ENCODE measurements at places on chromosomes 11 and 22.

DNA sequence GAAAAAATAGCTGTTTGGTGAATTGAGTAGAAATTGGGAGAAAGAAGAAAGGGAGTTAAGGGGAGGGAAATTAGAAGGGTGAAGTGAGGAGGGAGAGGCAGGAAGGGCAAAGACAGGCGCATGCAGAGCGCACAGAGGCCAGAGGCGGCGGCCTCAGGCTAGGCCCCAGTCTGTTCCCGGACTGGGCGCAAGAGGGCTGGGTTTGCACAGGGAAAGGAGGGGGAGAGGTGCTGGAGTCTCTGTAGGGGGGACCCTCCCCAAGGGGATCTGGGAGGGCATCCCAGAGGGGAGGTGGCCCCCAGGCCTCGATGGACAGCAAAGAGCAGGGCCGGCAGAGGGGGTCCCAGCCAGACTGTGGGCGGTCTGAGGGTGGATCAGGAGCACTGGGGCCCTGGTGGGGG lies 1.3 kb upstream of the FLRT1 start:
- DNase-seq: no peak

- no peak for DNase-seq
Measured at GRCh38 chr11:22458161-22458560, 120.0 kb downstream of the SLC17A6 start.

DNA sequence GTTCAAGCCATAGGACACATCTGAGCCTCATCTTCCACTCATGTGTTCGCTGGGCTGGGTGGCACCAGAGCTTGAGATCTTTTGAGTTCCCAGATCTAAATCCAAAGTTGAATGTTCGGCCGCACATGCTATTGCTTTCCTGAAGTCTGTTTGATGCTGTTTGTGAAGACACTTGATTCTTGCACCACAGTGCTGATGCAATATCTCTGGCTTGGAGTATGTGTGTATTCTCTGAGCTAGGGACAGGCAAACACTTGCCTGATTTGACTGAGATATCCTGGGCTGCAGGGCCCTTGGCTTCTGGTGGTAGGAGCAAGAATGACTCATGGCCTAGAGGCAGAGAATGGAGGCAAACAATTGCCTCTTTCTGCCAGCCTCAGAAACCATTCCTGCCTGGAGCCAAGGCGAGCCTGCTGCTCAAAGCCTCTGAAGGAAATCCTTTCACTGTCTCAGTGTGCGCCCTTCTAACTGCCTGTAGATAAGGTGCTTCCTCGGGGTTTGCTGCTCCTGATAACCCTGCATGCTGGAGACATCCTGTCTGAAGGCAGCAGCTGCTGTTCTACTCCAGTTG lies 73.0 kb downstream of the CYB5R2 start:
- peak; percentile 30 for DNase-seq

GRCh38 chr11:129317571-129317970 lies 58.1 kb upstream of the BARX2 start:
- no peak for DNase-seq

GRCh38 chr11:57641011-57641807 lies 8.5 kb downstream of the YPEL4 start:
- DNase-seq: peak; percentile 71

DNA sequence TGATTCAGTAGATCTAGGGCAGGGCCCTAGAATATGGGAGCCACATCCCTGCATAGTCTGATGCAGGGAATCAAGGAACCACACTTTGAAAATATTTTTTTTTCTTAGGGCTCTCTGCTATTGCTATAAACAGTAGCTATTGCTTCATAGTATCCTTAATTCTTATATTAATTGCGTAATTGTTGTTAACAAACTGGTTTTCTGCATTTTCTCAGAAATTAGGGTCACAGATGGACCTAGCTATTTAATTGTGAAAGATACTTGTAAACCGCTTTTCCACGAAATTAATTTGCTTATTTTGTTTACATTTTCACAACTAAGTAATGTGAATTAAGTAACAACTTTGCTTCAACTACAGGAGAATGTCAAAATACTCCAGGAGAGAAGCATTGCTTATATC lies 34.1 kb downstream of the NAALAD2 start:
- DNase-seq: no peak

DNA sequence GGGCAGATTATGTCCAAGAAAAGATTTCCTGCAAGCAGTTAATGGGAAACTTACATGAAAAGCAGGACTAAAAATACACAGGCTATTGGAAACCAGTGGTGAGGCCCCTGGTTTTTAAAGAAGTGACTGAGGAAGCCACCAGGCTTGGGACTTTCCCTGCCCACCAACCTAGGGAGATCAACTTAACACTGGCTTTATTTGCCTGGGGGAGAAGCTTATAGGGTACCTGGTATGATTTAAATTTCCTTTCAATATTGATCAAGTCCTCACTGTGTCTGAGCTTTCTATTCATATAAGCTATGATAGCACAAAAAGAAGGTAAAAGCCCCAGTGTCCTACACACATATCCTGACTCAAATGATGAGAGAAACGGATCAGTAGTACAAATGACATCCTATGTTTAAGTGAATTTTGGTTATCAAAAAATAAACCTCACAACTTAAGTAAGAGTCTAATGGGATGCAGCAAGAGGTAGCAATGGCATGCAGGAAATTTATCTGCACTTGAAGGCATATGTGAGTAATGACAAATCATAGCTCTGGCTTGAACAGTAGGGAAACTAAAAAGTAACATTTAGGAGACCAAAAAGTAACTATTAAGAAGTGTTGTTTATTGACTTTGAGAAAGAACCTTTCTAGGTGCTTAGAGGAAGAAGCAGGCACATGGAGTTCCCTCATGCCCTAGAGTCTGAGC lies 85.3 kb downstream of the GAB2 start:
- no peak for DNase-seq

DNA sequence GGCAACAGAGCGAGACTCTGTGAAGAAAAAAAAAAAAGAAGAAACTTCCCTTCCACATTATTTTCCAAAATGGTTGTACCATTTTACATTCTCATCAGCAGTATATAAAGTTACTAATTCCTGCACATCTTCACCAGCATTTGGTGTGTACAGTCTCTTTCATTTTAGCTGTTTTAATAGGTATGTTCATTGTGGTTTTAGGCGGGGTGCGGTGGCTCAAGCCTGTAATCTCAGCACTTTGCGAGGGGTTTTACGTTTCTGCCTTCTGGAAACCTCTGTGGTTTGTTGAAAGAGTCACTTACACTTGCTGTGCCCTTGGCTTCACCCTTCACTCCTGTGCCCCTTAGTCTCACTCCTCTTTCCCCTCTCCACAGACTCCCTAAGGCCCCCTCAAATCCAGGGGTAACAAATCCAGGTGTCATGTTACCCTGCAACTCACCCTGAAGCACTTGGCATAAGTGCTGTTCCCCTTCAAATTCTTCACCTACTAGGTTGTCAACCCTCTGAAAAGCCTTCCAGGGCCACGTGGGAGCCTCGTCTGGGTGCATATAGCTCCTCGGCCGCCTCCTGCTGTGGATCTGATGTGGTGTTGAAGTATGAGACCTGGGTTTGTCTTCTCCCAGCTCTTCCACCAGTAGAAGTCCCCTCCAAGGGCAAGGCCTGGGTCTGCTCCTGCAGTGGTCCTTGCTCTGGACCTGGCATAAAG lies 20.8 kb downstream of the TOB2 start:
- no peak for DNase-seq
